ENCODE measurements at places on chromosomes 1 and 21.

- no peak for DNase-seq
Measured at GRCh38 chr1:60984062-60984799, 98.1 kb upstream of the NFIA start.

- peak; percentile 4 for DNase-seq
Measured at GRCh38 chr1:234114648-234115307, 210.3 kb downstream of the SLC35F3 start.

DNA sequence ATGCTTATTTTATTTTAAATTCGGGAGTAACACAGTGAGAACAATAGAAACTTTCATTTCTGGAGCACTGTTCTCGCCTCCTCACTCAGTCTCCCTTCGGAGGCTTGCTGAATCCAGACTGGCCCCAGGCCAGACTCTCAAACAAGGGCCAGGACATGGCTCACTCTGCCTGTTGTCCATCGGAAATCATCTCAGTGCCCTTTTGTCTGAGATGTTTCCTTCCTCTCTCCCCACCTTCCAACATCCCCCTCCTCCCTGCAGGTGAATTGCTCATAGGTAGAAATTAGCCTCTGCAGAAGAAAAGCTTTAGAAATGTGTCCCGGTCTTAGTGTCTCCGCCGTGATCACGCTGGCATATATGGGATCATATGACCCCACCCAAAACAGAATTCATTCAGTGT, 55.2 kb downstream of the ERG start:
- no peak for DNase-seq

GRCh38 chr1:7006996-7007871, 222.0 kb downstream of the CAMTA1 start:
- DNase-seq: no peak

GRCh38 chr1:30704765-30705509, 18.4 kb downstream of the MATN1 start:
- no peak for DNase-seq

GRCh38 chr1:181601186-181601950, 118.1 kb downstream of the CACNA1E start:
- DNase-seq: no peak

- DNase-seq: no peak
Measured at GRCh38 chr1:3799976-3800685, 3.8 kb upstream of the LRRC47 start.

GRCh38 chr1:181128592-181129497, 40.3 kb downstream of the IER5 start:
- no peak for DNase-seq

DNA sequence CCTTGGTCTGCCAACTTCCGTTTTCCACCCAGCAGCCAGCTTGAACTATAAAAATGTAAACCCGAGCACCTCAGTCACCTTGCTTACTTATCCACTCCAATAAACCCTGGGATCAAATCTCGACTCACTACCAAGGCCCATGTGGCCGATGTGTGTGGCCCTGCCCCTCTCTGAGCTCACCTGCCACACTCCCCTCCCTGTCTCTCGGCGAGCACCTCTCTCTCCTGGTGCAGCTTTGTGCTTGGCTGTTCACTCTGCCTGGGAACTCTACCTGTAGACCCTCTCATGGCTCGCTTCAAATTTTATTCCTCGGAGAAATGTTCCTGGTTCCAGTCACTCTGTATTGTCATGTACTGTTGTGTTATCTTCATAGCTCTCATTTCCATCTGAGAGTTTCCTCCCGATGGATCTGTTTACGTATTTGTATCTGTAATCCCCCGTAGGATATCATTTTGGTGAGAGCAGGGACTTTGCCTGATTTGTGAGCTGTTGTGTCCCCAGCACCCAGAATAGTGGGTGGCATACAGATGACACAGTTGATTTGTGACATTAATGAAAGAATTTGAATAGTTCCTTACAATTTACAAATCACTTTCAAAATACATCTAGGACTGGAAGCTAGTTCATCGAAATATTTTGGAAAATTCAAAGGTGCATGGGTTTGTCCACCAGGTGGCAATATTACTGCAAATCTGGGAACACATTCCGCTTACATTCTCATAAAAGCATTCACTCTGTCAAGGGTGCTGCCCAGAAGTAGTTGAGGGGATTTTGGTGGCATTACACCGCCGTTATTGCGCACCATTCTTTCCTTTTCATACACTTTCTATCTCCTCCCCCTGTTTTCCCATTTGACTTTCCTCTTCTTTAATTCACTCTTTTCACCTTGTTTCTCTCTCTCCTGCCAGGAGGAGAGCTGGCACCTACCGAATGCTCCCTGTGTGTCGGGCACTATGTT, 95.3 kb downstream of the ABCA4 start:
- DNase-seq: no peak

DNA sequence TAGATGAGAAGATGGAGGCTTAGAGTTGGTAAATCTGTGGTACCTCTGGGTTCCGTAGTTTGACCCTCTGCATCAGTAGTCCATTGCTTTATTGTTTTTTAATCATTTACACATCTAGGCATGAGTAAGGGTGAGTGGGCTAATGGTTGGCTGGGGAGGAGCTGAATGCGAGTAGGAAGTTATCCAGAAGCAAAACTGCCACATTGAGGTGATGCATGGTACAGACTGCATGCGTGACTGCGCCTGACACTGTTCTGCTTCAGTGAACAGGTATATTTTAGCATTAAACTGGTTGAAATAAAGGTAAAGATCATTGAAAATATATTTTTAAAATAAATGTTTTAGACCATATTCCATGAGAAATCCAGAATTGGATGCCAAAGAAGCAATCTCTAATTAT, 4.4 kb downstream of the DNAJC16 start:
- DNase-seq: no peak

GRCh38 chr1:44460107-44460882, 55.2 kb downstream of the RNF220 start:
- no peak for DNase-seq

DNA sequence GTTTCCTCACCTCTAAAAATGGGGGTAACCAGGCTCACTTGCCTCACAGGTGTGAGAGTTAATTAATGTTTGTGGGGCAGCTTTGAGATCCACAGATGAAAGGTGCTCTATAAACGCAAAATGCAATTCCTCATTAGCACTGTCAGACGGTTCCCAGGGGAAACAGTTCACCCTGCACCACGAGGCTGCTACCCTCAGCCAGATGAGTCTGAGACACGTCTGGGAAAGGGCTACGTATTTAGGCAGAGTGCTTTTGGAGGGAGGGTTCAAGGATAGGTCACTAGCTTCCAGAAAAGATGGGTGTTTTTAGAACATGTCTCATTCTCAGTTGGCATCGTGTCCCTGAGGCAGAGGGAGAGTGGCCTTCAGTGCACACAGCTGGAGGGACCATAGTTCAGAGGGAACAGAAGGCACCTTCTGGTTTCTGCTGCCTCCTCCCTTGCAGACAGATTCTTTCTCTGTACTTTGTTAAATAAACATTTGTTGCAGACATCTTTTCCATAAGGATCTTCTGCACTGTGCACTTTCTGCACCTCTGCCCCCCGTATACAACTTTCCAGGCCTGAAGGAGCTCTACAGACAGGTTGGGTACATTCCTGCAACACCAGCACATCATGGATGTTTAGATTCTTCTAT, 139.9 kb downstream of the CLIC6 start:
- DNase-seq: no peak

GRCh38 chr1:37036667-37037053, 2.3 kb upstream of the GRIK3 start:
- DNase-seq: no peak

GRCh38 chr1:111731956-111732355, 7.2 kb downstream of the INKA2 start:
- DNase-seq: no peak

DNA sequence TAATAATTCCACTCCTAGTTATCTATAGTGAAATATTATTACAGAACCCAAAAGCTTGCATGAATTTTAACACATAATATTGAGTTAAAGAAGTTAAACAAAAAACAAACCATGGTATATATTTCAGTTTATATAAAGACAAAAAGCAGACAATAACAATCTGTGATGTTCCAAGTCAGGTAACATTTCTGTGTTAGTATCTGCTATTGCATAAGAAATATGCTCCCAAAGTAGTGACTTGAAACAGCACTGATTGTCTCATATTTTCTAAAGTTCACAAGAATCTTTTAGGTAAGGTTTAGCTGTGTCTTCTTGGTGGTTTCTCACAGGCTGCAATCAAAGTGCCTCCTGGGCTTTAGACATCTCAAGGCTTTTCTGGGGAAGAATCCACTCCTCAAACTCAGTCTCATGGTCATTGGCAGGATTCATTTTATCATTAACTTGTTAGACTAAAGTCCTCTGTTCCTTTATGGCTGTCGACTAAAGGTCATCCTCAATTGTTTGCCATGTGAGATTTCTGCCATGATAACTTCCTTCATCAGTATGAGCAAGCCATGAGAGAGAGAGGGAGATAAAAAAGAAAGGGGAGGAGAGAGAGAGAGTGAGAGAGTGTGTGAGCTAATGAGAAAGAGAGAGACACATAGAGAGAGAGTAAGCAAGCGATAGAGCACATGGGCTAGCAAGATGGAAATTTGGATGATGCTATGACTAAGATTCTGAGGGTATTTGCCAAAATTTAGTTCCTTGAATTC, 19.9 kb downstream of the GBP1 start:
- no peak for DNase-seq

GRCh38 chr1:173122958-173123852, 72.5 kb upstream of the TNFSF18 start:
- no peak for DNase-seq

DNA sequence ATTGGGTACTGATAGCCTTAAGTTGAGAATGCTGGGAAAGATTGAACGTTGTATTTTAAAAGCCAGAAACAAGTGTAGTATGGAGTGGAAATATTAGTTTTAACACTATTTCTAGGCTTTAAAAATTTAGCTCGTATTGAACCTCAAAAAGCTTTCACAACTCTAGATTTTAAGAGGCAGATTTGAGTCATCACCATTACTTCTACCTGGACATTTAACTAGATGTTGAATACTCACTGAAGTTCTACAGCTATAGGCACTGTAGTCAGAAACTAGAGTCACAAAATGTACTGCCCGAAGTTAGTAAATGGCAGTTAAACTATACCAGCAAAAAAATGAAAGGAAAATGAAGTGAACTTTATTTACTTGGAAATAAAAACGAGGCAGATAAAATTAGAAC, 96.5 kb downstream of the NEK7 start:
- DNase-seq: no peak

GRCh38 chr21:38718481-38718880, 87.2 kb upstream of the ETS2 start:
- DNase-seq: no peak

DNA sequence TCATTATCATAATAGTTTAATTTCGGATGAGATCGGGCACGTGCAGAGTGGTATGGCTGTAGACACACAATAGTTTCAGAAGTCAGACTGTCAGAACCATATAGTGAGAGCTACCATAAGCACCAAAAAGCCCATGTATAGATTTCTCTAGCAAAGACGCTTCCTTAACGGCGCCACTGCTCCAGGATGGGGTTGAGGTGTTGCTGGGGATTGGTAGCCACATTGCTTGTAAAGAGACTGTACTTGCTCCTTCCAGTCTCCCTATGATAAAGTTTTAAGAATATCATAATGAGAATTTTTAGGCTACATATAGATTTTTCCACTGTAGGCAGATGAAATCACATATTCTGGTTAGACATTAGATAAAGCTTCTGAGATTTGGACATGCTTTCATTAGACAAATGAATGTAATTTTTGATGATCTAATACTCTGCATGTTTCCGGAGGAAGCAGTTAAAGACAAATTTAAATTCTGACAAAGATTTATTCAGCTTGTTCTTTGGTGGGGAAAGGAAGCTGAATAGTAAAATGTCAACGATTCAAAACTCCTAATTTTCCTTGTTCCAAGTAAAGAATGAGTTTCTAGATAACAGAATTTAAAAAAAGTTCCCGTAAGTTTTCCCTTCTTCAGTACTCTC, 77.7 kb downstream of the MAP3K7CL start:
- no peak for DNase-seq

DNA sequence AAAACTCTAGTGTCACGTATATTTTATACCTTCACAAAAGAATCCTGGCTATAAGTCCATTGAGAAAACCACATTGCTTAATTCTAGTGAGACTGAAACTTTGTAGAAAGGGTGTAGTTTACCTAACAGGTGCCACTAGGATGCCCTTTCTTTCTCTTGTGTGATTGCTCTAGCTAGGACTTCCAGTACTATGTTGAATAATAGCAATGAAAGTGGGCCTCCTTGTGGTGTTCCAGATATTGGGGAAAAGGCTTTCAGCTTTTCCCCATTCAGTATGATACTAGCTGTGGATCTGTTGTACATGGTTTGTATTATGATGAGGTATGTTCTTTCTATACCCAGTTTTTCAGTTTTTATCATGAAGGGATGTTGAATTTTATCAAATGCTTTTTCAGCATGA, 39.7 kb upstream of the CHODL start:
- DNase-seq: no peak

GRCh38 chr1:46026531-46026930, 105.9 kb downstream of the PIK3R3 start:
- DNase-seq: no peak

- DNase-seq: no peak
Measured at GRCh38 chr21:35963920-35964451, 96.3 kb downstream of the SETD4 start.

DNA sequence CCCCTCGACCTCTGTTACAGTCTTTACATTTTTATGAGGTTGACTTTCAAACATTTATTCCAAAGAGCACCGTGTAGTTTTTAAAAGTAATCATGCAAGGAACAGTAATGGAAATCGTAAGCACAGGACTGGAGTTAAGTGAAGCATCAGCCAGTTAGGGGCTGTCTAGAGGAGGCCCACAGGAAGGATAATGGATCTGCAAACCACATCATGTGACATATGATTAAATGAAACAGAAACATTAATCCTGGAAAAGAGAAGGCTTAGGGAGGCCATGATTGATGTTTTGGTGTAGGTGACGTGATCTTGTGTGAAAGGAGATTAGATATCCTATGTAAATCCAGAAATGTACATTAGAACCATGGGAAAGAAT, 25.0 kb downstream of the RGS7 start:
- no peak for DNase-seq

GRCh38 chr1:234928642-234929041, 200.0 kb downstream of the TOMM20 start:
- DNase-seq: no peak

- no peak for DNase-seq
Measured at GRCh38 chr1:2866422-2867086, 65.1 kb upstream of the TTC34 start.

GRCh38 chr1:14553711-14554110, 44.8 kb upstream of the KAZN start:
- no peak for DNase-seq

DNA sequence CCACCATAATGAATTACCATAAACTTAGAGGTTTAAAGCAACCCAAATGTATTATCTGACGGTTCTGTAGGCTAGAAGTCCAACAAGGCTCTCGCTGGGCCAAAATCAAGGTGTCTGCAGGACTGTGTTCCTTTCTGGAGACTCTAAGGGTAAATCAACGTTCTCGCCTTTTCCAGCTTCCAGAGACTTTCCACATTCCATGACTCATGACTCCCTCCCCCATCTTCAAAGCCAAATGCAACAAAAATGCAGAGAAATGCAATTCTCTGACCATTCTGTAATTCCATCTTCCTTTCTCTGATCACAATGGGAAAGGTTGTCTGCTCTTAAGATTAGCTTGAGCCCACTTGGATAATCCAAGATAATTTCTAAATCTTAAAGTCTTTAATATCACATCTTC, 287.1 kb downstream of the LTN1 start:
- no peak for DNase-seq
